Camera-type eye (tissue), 1 donor: ENCODE measurements at places on chromosomes 13 and 19. TPM values are rescaled to one million over a fixed set of nuclear protein-coding genes. Genes with fewer than 3 reads are reported as not detected.

The DHX34 gene
- 21.4 TPM for total RNA-seq

The ZNF160 gene
- total RNA-seq: 87.9 TPM

The GIPC3 gene
- total RNA-seq: 0.60 TPM

The ZNF699 gene
- 31.4 TPM for total RNA-seq

The IRGC gene
- total RNA-seq: not detected

The CGB8 gene
- total RNA-seq: not detected

The BBC3 gene
- total RNA-seq: 8.1 TPM

The LILRB5 gene
- 2.1 TPM for total RNA-seq
